ENCODE measurements at places on chromosomes 12 and 14.

DNA sequence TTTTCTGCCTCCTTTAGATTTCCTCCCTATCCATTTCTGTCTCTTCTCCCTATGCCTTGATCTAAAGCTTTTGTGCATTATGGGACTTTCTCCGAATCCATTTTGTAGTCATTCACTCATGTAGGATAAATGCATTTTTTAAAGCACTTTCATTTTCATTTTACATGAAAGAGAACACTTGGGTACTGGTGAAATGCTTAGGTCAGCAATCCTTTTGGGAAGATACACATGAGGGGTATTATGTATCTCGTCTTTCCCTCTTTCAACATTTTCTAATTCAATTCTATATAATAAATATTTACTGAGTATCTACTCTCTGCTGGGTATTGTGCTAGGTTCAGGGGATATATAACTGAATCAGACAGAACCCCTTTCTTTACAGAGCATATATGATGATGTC lies 577.6 kb downstream of the NRXN3 start:
- DNase-seq = no peak

- DNase-seq = no peak
These were observed 7.7 kb downstream of the PAN2 start for GRCh38 chr12:56326126-56326525.

DNA sequence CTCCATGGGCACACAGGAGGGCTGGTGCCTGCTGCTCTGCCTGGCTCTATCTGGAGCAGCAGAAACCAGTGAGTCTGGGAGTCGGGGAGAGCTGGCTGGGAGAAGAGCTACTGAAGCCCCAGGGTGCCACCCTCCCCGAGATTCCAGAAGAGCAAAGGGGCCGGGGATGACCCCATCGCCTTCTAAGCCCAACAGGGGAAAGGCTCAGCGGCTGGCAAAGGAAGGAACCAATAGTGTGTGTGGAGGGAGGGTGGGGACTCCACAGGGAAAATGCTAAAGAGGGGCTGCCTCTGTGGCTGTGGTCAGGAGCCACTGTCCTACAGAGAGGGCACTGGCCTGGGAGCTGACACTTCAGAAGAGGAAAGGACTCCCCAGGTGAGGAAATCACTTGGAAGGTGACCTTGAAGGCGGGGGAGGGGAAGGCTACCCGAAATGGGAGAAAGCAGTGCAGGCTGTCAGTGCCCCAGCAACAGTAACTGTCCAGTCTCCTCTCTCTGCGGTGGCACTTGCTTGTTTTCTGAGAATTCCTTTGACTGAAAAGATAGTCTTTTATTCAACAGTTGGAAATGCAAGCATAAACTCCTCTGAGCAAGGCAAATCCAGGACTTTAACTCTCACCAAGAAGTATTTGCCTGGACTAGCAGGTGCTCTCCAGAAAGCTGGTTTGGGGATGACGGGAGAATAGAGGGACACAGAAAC lies 552 bp downstream of the TAPBPL start:
- no peak for DNase-seq

DNA sequence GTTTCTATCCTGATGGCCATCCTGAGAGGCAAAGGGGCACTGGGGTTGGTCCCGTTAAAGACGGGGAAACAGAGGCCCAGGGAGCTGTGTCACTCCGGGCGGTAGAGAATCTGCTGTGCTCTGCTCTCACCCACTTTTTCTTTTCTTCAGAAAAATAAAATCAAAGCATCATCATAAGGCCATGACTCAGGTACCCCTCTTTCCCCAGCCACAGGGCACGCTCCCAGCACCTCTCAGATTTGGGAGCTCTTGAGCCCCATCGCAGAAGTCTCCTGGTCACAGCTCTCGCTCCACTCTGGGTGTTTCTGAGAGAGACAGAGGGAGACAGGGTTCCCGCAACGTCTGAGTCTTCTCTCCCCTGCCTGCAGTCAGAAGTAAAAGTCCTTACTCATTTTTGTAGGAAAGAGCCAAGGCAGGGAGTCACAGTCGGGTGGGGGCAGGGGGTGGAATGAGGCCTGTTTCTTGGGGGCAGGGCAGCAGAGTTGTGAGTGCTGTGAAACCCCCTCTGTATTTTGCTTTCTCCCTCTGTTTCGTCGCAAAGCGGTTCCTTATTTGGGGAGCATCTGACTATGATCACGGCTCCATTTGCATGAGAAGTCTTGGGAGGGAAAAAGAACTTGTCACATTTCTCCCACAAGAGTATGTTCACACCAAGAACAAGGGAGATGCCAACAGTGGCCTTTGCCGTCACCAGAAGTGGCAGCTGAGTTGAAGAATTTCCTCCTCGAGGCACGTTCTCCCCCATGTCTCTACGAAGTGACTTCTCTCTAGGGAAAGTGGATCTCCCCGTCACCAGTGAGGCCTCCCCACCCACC lies 139.0 kb downstream of the BCL11B start:
- no peak for DNase-seq

- DNase-seq = no peak
These were observed 66.6 kb upstream of the NELL2 start for GRCh38 chr12:44942714-44943113.

DNA sequence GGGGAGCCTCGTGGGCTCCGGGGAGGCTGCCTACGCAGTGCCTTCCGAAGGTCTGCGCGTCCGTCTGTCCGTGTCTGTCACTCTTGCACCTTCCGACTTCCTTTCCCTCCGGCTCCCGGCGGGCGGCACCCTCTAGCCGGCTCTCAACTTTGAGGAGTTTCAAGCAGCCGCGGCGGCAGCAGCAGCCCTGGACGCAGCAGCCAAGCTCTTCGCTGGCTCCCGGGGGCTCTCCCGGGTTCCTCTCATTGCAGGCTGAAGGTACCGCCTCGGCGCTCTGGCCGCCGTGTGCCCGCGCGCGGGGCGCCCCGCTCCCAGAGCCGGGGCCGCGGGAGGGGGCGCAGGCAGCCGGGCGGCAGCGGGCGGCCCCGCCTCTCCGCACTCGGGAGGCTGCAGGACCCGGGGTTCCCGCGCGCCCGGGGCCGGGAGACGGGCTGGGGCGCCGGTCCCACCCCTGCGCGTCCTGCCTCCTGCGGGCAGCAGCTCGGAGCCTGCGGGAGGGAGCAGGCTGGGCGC lies at the start of the genes AMIGO2 and PCED1B:
Gene AMIGO2 (minus strand): TSS at position 492 of the 513 bp plus-strand sequence. CDS start 957 bp downstream, outside the sequence.
Gene PCED1B (plus strand): TSS at position 154 of the 513 bp plus-strand sequence. CDS start 155,443 bp downstream, outside the sequence.
- DNase-seq = peak; percentile 33

DNA sequence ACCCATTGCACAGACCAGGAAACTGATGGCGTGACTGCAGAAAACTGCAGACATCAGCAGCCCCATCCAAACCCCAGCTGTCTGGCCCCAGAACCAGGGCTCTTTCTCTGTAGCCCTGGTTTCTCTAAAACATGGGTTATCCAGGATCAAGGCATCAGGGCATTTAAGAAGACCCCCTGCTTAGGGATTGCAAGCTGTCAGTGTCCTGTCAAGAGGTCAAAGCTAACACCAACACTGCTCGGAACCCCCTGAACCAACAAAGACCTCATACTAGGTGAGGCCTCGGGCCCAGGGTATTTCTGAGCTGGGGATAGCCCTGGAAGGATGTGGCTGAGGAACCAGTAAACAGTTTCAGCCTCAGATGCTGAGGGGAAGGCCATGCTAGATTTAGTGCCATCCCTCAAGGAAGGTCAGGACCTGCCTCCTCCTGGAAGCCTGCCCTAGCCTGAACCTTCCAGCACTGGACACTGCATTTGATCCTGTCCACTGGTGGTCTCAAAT lies 39.2 kb downstream of the BCL11B start:
- no peak for DNase-seq

DNA sequence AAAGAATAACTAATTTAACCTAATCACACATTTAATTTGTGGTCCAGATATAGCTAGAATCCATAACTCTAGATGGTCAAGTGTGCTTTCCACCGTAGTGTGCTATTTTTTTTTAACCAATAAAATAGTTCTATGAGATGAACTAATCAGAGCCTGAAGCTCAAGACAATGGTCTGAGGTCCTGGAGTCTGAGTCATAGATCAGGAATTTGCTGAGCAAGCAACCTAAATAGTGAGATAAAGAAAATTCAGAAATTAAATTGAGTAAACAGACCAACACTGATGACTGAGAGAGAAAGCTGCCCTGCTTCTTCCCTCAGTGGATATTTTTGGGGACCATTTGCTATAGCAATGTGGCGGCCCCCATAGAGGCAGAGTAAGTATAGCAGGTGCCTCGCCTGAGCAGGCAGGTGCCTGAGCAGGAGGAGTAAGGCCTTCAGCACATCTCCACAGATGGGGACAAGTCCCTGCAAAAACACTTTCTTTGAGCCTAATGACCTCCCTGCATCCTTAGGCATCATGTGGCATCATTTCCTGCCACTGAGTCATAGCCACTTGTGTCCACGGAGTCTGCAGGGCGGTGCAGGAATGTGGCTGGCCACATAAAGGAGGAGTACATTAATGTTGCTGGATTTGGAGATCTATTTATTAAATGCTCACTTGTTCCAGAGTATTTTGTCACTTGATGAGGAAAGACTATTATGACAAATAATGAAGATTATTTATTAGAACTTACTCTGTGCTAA lies 13.9 kb upstream of the CLEC4E start:
- no peak for DNase-seq

GRCh38 chr14:29242755-29243754 lies 476.5 kb downstream of the FOXG1 start:
- DNase-seq = no peak

GRCh38 chr14:102049258-102050025 lies 37.4 kb downstream of the HSP90AA1 start:
- no peak for DNase-seq

GRCh38 chr12:9124383-9125031 lies 8.8 kb upstream of the A2M start:
- DNase-seq = no peak

- DNase-seq = no peak
These were observed 321.1 kb downstream of the NOVA1 start for GRCh38 chr14:26276757-26277156.

DNA sequence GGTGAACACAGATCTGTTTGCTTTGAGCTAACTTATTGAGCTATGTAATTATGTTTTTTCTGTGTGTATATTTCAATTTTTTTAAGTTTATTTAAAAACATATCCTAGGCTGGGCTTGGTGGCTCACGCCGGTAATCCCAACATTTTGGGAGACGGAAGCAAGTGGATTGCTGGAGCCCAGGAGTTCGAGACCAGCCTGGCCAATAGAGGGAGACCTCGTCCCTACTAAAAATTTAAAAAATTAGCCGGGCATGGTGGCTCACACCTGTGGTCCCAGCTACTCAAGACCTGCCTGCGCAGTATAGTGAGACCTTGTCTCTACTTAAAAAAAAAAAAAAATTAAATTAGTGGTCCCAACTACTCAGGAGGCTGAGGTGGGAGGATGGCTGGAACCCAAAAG lies 16.2 kb upstream of the RNASE1 start:
- DNase-seq = no peak

GRCh38 chr12:6157482-6157881 lies 33.0 kb upstream of the VWF start:
- DNase-seq = no peak

DNA sequence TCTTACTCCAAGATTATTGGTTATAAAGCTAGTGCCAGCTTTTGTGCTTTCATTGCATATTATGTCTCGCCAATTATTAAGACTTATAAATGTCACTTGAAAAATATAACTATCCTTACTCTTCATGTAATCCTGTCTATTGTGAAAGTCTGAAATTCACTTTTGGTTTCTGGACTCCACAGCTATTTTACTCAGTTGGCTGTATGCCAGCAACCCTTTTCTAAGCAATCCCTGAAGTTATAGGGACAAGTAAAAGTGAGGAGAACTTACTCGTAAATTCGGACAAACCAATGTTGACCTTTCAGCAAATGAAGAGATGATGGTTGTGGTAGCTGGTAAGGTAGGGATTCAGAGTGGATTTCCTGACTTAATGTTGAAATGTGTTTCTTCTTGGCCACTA lies 196.3 kb downstream of the NPAS3 start:
- DNase-seq = no peak

DNA sequence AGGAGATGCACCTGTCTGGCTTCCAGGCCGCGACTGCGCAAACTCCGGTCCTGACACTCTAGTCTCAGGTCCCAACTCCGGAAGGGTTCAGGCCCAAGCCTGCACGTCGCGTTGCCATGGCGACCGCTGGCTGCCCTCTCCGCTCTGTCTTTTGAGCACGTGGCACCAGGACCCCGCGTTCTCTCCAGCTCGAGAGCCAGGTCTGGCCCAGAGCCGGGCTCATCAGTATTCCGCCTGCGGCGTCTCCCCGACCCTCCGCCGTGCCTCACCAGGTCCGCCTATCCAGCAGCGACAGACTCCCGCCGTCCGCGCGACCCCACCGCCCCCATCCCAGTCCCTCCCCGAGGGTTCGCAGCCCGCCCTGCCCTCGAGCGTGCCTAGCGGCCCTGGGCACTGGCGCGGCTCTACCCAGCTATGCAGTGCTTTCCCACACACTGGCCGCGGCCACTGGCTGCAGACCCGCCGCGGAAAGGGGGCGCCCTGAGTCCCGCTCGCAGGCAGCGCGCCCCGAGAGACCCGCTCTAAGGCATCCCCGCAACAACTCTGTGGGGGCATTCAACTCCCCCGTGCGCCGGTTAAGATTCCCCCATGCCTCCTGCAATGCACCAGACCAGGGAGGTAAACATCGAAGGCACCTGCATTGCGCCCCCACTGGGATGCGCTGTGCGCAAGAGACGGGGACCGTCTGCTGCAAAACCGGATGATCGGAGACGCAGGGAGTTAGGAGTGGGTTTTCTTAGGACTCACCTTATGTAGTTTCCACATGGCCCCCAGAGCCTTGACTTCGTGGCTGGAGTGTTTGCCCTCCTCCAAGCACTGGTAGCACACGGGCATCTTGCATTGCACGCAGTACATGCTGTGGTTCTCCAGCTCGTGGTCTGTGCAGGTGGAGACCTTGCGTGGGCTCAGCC lies 1.3 kb downstream of the TRIM9 start:
- peak; percentile 22 for DNase-seq

DNA sequence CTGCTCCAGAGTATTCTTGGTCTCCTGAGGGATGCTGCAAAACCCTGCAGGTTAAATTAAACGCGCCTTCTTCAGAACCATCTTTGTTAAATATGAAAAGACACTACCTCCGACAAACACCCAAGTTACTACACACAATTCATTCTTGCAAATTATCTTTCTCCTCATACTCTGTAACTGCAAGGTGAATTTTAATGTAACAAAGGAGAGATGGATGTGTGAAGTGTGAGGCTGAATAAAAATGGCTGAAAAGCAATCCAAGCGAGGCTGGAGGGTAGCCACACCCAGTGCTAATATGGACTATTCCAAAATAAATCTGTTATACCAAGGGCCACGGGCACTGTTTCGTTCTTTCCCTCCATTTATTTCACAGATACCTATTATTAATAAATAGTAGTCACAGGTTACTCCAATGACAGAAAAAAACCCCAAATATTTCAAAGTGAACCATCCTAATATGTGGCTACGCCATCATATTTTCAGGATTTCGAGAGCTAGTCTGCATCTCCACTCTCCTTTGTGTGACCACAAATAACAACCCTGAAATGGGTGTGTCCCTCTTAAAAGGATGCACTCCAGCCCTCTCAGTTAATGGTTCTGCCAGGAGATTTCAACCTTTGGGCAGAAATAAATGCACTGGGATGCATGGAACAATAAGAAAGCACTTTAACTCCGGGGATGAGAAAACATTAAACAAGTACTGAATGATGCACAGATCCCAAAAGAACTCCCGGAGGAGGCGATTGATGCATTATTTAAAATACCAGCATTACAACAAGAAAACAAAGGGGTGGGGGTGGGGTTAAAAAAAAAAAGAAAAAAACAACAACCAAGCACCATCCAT lies 53.1 kb upstream of the CCDC175 start:
- no peak for DNase-seq

- no peak for DNase-seq
These were observed 58.7 kb downstream of the SSH1 start for GRCh38 chr12:108798551-108799221.

Measured in progenitor cell of endocrine pancreas (in vitro differentiated cells).